ENCODE measurements at places on chromosomes 5 and 9. TPM values are rescaled to one million over a fixed set of nuclear protein-coding genes. Genes with fewer than 3 reads are reported as not detected.

- H3K27ac ChIP-seq: no peak overlapping the region
- H3K36me3 ChIP-seq: no peaks in the 10 kb centered on the region
- H3K4me1 ChIP-seq: peaks cover 7% of the 10 kb centered on the region
- no peaks in the 10 kb centered on the region for H3K27me3 ChIP-seq
These were observed 25.7 kb downstream of the TRIO start for GRCh38 chr5:14168793-14169262.

DNA sequence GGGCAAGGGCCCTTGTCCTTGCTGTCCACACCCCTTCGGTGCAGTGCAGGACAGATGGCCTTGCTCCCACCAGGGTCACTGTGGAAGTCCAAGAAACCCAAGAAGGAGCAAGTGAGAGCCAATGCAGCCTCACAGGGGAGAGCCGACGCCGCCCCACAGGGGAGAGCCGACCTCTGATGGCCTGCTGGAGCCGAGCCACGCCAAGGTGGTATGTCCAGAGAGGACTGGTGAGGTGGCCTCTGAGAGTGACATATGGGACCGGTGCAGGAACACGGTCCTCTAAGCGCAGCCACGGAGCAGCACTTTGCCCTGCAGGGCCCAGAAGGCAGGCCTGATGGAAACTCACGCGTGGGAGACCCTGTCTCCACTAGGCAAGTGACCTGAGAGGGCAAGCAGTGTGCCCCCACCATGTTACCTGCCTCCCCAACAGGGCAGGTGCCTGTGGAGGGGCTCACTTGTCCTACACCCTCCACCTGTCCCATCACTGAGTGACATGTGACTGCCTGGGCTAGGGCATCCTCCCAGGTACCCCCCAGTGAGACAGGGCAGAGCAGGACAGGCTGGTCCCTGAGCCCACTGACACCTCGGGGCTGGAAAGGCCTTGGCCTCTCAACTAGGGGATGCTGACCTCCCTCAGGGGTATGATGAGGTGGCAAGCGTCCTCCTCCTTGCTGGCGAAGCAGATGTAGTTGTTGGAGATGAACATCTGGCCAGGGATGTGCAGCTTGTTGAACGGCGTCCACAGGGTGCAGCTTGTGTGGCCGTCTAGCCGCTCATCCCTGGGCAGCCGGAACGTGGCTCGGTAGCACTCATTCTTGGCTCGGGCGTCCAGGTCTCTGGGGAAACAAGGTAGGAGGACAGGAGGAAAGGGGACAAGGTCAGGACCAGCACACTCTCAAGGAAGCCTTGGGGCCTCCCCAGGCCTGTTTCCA, 16.7 kb downstream of the TBC1D9B start:
- no peaks in the 10 kb centered on the region for H3K27me3 ChIP-seq
- H3K4me3 ChIP-seq: no peak overlapping the region
- no peaks in the 10 kb centered on the region for H3K4me1 ChIP-seq
- no peak for DNase-seq
- no peak overlapping the region for H3K27ac ChIP-seq

GRCh38 chr5:15612915-15613635, 113.1 kb downstream of the FBXL7 start:
- H3K36me3 ChIP-seq: no peaks in the 10 kb centered on the region
- H3K4me1 ChIP-seq: peaks cover 10% of the 10 kb centered on the region
- no peaks in the 10 kb centered on the region for H3K27me3 ChIP-seq
- H3K27ac ChIP-seq: no peak overlapping the region

DNA sequence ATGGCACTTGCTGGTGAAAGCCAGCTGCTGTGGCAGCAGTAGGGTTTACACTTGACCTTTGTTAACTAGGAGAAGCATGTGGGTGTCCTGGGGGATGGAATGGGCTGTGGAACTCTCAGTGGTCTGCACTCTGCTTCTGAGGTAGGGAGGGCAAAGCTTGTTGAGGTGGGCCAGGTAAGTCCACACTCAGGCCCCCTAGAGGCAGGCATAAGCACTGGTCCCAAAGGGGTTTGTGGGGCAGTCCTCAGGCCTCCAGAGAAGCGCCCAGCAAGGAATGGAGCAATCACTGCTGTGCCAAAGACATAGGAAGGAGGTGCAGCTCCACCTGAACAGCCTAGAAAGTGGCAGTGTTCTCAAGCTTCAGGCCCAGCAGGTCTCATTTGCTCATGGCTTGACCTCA, 34.7 kb downstream of the INSL4 start:
- H3K27ac ChIP-seq: no peak overlapping the region
- no peaks in the 10 kb centered on the region for H3K27me3 ChIP-seq
- H3K4me3 ChIP-seq: no peak overlapping the region
- no peak for DNase-seq
- H3K4me1 ChIP-seq: no peaks in the 10 kb centered on the region

DNA sequence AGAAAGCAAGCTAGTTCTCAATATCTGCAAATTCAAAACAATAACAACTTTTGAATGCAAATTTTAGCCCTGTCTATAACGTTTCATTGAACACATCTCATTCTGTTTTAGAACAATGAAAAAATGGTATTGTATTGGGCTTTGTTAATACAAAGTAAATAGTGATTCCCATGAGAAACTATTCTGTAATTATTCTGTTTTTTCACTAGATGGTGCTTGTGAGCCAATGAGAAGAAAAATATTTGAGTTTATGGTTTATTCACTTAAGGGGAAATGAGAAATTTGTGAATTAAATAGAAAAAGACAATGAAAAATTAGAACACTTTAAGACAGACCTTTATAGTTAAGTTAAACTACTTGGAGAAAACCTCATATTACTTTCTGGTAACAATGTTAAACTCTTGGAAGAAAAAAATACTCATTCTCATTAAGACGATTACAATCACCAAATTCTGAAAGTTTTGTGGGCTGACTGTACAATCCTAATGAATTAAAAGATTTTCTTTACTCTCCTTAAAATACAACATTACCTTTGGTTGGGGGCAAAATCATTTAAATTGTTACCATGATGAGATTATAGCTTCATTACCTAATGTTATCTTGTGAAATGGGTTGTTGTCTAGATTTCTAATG, 127.0 kb downstream of the NNT start:
- no peaks in the 10 kb centered on the region for H3K27me3 ChIP-seq
- H3K4me3 ChIP-seq: no peak overlapping the region
- no peak for DNase-seq
- H3K4me1 ChIP-seq: no peaks in the 10 kb centered on the region
- H3K36me3 ChIP-seq: no peaks in the 10 kb centered on the region

DNA sequence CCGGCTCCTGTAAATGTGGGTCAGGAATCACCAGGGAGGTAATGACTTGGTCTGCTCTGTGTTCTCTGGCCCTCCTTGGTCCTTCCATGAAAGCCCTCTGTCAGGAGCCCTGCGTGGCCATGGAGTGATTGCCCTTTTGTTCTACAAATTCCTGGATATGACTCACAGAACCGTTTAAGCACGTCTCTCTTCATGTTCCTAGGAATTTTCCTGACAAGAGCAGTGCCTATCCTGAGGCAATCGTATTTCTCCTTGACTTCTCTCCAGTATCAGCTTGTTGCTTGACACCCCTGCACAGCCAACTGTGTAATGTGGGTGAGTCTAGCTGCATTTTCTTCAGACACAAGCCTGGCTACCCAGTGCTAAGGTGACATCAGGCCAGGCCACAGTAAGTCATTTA, 274.3 kb upstream of the ZNF462 start:
- no peaks in the 10 kb centered on the region for H3K36me3 ChIP-seq
- no peak overlapping the region for H3K27ac ChIP-seq
- H3K4me1 ChIP-seq: no peaks in the 10 kb centered on the region
- H3K27me3 ChIP-seq: no peaks in the 10 kb centered on the region

GRCh38 chr5:152256580-152256979, 148.5 kb downstream of the NMUR2 start:
- no peaks in the 10 kb centered on the region for H3K4me1 ChIP-seq
- H3K4me3 ChIP-seq: no peak overlapping the region
- no peak for DNase-seq
- H3K36me3 ChIP-seq: no peaks in the 10 kb centered on the region

CCDC152 gene
- total RNA-seq: 1.1 TPM

GLT6D1 gene
- not detected for total RNA-seq

MED27 gene
- total RNA-seq: 14.3 TPM

IL13 gene
- total RNA-seq: not detected

AQP7 gene
- total RNA-seq: 2.9 TPM
